ENCODE measurements at places on chromosomes 11 and 22. TPM values are rescaled to one million over a fixed set of nuclear protein-coding genes. Genes with fewer than 3 reads are reported as not detected.

GRCh38 chr11:24934733-24935439, 438.0 kb downstream of the LUZP2 start:
- H3K4me1 ChIP-seq, result no peaks in the 10 kb centered on the region
- H3K4me3 ChIP-seq, result no peak overlapping the region
- no peaks in the 10 kb centered on the region for H3K36me3 ChIP-seq
- no peak overlapping the region for H3K27ac ChIP-seq
- no peaks in the 10 kb centered on the region for H3K27me3 ChIP-seq

The IL18BP gene
- 9.0 TPM for total RNA-seq

The ALG9 gene
- 31.9 TPM for total RNA-seq

The GUCY1A2 gene
- total RNA-seq, result 11.1 TPM

GRCh38 chr11:1228101-1228821, 5.4 kb downstream of the MUC5B start:
- H3K4me1 ChIP-seq, result no peaks in the 10 kb centered on the region
- H3K27ac ChIP-seq, result no peak overlapping the region

Data from adrenal gland (tissue), 19 donors.